ENCODE measurements at places on chromosomes 16 and 17. TPM values are rescaled to one million over a fixed set of nuclear protein-coding genes. Genes with fewer than 3 reads are reported as not detected.

Gene PPP1R27
- total RNA-seq: not detected

DNA sequence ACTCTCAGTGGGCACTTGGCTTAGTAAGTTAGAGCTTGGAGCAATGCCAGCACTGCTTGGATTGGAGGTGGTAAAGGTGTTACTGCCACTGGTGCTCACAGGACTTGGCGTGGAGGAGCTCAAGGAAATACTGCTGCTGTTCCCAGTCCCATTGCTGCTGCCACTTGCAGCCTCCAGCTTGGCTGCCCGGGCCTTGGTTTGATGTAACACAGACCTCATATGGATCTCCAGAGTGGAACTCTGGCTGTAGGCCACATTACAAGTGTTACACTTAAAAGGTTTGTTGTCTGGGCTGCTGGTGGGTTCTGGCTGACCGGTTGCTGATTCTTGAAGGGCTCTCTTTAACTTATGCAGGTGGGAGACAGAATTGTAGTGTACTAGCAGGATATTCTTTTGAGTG lies 250.3 kb downstream of the ZFHX3 start:
- DNase-seq: no peak
- H3K4me3 ChIP-seq: no peak overlapping the region
- H3K4me1 ChIP-seq: no peaks in the 10 kb centered on the region
- H3K27me3 ChIP-seq: no peaks in the 10 kb centered on the region

DNA sequence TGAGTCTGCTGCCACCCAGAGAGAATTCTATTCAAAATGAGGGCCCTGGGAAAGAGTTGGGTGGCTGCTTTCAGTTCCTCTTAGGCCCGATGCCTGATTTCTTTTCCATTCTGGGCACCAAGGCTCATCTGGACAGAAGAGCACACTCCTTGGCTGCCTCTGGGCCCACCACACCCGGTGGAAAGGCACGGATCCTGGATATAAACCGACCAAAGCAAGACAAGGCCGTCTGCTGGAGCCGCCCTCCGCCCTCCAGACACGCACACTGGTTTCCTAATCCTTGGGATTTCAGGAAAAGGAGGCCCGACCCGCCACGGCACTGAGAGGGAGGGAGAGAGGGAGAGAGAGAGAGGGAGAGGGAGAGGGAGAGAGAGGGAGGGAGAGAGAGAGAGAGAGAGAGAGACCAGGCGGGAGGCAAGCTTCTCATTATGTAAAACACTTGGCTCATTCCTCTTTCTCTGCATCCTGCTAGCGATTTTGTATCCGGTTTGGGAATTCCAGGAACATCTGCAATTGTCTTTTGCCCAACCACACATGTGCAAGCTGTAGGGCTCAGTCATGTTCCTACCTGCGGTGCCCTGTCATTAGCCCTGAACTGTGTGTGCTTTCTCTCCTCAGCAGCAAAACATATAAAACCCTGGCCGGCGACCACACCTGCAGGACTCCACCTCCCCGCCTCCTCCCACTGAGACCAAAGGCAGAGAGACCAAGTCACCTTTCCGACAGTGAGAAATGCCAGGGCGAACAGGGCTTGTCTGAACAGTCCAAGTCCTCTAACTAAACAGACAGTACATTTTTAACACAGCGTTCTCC lies 347.2 kb downstream of the SOX9 start:
- H3K27ac ChIP-seq: no peak overlapping the region
- no peak overlapping the region for H3K4me3 ChIP-seq
- no peaks in the 10 kb centered on the region for H3K36me3 ChIP-seq
- H3K4me1 ChIP-seq: no peaks in the 10 kb centered on the region

Gene KRT33B
- total RNA-seq: not detected

DNA sequence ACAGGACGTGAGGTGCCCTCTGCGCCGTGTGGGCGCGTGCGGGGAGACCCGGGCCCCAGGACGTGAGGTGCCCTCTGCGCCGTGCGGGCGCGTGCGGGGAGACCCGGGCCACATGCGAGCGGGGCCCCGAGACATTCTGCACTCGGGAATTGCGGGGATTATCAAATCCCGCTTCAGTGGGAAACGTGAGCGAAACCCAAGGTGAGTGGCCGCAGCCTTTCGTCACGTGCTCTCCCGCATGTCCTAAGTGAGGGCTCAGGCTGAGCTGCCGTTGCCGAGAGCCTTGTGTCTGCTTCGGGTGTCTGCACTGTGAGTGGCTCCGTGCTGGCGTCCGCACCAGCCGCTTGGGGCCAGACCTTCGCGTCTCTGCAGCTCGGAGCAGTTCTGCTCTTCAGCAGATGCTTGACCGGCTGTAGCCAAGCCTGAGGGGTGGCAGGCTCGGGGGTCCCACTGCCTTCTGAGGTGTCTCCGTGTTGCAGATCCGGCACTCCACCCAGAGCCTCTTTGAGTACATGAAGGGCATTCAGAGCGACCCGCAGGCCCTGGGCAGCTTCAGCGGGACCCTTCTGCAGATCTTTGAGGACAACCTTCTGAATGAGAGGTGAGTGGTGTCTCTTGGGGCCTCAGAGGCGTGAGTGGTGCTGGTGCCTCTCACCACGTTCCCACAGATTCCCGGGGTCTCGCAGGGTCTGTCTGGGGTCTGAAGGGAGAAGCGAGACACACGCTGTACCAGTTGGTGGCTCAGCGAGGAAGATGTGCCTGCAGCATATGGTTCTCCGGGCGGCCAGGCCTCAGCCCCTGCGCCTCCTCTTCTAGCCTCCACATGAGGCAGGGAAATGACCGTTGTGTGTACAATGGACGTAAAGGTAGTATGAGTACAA lies 90.5 kb upstream of the ZNF750 start:
- peaks cover 61% of the 10 kb centered on the region for H3K36me3 ChIP-seq
- no peak for DNase-seq
